ENCODE measurements at places on chromosomes 4 and X. TPM values are rescaled to one million over a fixed set of nuclear protein-coding genes. Genes with fewer than 3 reads are reported as not detected.

Gene PDGFRA
- total RNA-seq = 7.8 TPM

Gene CENPU
- total RNA-seq = 69.9 TPM

Gene FAM236B
- not detected for total RNA-seq

GRCh38 chrX:132367314-132367713 is 121.5 kb downstream of the MBNL3 start:
- H3K4me3 ChIP-seq = no peak overlapping the region
- H3K27ac ChIP-seq = no peak overlapping the region
- DNase-seq = no peak
- H3K4me1 ChIP-seq = no peaks in the 10 kb centered on the region
- no peaks in the 10 kb centered on the region for H3K27me3 ChIP-seq
- no peaks in the 10 kb centered on the region for H3K36me3 ChIP-seq

- peak; percentile 80 for DNase-seq
- H3K27me3 ChIP-seq = no peaks in the 10 kb centered on the region
- peaks cover 47% of the 10 kb centered on the region for H3K36me3 ChIP-seq
- H3K4me1 ChIP-seq = no peaks in the 10 kb centered on the region
- H3K4me3 ChIP-seq = no peak overlapping the region
Measured at GRCh38 chrX:15815779-15816437, 25.6 kb downstream of the ZRSR2 start.

DNA sequence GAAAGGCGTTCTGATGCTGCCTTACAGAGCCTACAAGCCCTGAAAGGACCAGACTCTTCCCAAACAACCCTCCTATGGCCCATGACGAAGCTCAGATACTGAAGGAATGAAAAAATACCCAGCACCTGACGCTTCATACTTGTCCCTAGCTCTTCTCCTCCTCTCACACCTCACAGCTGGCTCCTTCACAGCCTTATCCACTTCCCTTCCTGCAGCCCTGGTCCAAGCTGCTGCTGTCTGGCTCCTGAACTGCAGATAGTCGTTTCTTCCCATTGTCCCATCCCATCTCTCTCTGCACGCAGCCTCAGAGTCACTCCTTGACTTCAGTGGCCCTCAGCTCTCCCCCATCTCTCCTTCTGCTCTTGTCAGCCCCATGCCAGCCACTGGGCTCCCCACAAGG is 56.6 kb downstream of the FAM193A start:
- H3K4me1 ChIP-seq = peaks cover 22% of the 10 kb centered on the region
- H3K36me3 ChIP-seq = peaks cover 10% of the 10 kb centered on the region
- H3K27ac ChIP-seq = peak overlapping the region; percentile 51
- H3K27me3 ChIP-seq = no peaks in the 10 kb centered on the region

GRCh38 chr4:154961263-154961662 is 180.2 kb downstream of the RBM46 start:
- H3K4me1 ChIP-seq = no peaks in the 10 kb centered on the region
- no peak overlapping the region for H3K27ac ChIP-seq
- peaks cover 5% of the 10 kb centered on the region for H3K27me3 ChIP-seq
- no peak overlapping the region for H3K4me3 ChIP-seq
- no peak for DNase-seq
- no peaks in the 10 kb centered on the region for H3K36me3 ChIP-seq

DNA sequence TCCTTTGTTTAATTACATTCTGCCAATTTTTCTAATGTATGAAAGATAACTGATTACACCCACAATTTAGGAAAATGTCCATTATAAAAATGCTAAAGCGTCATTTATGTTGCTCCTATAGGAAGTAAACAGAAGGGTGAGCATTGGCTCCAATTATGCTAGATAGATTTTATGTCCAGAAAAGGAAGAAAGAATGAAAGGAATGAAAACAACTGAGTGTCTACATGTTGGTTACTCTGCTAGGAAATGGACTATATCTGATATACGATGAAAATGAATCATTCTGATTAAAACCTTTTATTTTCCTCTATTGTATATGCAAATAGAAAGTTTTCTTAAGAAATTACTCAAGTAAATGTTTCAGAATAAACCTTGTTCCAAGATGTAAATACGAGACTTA is 1.6 kb downstream of the ENAM start:
- H3K4me1 ChIP-seq = no peaks in the 10 kb centered on the region
- no peak overlapping the region for H3K27ac ChIP-seq
- no peaks in the 10 kb centered on the region for H3K36me3 ChIP-seq
- H3K27me3 ChIP-seq = no peaks in the 10 kb centered on the region

GRCh38 chrX:50865311-50865710 is 45.2 kb upstream of the BMP15 start:
- no peak overlapping the region for H3K4me3 ChIP-seq
- no peaks in the 10 kb centered on the region for H3K27me3 ChIP-seq
- H3K36me3 ChIP-seq = no peaks in the 10 kb centered on the region
- no peak overlapping the region for H3K27ac ChIP-seq
- no peak for DNase-seq

DNA sequence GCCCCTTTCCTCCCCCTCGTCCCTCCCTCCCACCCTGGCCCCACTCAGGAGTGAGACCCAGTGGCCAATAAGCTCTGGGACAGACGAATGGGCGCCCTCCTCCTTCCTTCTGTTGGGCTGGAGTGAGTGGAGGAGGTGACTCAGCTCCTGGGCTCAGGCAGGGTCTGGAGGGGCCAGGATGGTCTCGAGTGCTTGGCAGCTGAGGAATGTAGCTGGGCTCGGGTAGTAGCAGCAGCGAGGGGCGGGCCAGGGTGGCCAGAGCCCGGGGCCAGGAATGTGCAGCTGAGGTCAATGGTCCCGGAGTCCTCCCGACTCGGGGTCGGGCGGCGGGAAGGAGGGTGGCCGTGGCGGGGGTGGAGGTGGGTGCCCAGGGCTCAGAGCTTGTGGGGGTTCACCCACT is 15.0 kb downstream of the G6PD start:
- DNase-seq = peak; percentile 79
- H3K27ac ChIP-seq = no peak overlapping the region
- peaks cover 15% of the 10 kb centered on the region for H3K36me3 ChIP-seq
- no peak overlapping the region for H3K4me3 ChIP-seq
- no peaks in the 10 kb centered on the region for H3K27me3 ChIP-seq

All from endodermal cell (in vitro differentiated cells).